ENCODE measurements at places on chromosomes 16 and 17.

GRCh38 chr17:29958947-29959657 is 17.7 kb downstream of the EFCAB5 start:
- no peak for DNase-seq

- DNase-seq = no peak
Observed at GRCh38 chr17:8467527-8467926, 31.8 kb downstream of the NDEL1 start.

DNA sequence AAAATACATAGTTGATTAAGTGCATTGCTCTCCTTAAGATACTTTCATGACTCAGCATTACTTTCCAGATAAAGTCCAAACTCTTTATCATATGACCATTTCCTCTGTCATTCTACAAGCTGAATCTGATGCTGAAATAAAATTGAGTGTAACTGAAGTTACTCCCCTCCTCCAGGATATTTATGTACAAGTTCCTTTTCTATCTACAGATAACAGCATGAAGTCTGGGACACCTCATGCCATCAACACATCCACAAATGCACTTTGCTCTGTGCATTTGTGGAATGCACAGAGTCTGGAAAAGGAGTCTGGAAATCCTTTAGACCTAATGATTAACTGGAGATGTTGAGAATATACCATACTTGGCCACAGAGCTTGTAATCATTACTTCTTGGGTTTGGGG is 60.5 kb downstream of the ACSM2B start:
- DNase-seq = no peak

DNA sequence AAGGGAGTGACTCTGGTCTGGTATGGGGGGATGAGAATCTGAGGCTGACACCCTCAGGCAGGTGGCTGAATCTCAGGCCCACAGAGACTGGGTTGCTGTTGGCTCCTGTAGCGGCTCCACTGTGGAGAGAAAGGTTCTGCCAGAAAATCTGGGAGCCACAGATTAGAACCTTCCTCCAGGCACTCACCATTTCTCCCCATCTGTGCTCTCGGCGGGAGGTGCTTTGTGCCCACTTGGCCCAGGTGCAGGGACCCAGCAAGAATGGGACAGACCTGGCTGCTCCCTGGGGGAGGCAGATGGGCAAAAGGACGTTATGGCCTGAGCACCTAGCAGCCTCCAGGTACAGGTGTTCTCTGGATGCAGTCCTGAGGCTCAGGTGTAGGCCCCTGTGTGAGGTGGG is 20.1 kb downstream of the RAB11FIP3 start:
- no peak for DNase-seq

- DNase-seq = no peak
Observed at GRCh38 chr16:2091547-2092255, 43.9 kb downstream of the TSC2 start.

DNA sequence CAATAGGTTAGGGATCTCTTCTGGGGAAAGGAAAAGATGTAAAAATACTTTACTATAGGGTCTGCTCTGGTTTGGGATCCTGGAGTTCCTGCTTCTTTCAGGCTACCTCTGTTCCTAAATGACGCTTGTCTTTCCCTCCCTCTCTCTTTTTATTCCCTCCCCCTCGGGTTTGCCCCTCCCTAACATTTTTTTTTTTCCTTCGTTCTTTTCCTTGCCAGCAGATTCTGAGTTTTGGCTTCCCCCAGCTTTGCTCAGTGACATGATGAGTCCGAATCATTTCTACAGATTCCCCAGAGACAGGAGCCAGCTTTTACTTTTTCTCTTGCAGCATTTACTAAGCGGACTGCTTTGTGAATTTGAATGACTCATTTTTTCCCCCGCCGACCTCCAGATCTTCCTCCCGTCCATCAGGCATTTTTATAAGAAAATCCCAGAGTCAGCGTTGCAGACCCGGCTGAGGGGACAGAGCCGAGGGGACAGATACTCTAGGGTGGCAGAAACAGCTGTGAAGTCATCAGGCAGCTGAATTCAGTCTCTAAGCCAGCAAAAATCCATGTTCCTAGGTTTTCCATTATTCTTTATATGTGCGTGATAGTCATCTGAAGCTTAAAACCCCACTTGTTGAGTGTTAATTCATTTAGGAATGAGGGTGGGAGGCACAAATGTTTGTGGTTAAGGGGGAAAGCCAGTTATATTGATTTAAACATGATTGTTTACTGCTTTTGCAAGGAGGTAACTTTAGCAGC is at the start of gene TMEM100:
TSS of gene TMEM100 (minus strand) at position 123 of the 746 bp plus-strand sequence. CDS start 1,794 bp downstream, outside the sequence.
- no peak for DNase-seq

DNA sequence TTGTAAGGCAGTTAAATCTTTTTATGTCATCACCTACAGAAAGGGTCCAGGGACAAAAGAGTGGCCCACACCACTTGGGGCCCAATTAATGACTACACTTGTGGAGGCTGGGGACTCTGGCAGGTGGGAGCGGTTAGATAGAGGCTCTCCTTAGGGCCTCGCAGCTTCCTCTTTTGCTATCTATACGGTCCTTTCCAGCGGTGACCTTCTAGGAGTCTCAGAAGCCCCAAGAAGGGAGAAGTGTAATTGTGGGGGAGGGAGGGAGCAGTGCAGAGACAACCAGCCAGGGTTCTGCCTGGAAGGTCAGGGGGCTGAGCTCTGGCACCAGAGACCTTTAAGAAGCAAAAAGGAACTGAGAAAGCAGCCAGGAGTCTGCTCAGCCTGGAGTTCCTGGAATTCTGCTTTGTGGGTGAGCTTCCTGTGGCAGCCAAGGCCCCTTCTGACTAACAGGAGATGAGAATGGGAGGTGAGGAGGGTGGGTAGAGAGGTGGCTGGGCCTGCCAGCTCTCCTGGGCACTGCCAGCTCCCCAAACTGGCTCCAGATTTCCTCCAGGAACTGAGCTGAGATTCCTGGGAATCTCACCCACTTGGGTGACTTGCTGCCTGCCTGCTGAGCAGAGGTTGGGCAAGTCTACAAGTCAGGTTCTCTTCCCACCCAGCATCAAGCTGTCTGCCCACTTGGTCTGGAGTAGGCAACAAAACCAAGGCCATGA is 16.3 kb upstream of the MAP3K14 start:
- no peak for DNase-seq

DNA sequence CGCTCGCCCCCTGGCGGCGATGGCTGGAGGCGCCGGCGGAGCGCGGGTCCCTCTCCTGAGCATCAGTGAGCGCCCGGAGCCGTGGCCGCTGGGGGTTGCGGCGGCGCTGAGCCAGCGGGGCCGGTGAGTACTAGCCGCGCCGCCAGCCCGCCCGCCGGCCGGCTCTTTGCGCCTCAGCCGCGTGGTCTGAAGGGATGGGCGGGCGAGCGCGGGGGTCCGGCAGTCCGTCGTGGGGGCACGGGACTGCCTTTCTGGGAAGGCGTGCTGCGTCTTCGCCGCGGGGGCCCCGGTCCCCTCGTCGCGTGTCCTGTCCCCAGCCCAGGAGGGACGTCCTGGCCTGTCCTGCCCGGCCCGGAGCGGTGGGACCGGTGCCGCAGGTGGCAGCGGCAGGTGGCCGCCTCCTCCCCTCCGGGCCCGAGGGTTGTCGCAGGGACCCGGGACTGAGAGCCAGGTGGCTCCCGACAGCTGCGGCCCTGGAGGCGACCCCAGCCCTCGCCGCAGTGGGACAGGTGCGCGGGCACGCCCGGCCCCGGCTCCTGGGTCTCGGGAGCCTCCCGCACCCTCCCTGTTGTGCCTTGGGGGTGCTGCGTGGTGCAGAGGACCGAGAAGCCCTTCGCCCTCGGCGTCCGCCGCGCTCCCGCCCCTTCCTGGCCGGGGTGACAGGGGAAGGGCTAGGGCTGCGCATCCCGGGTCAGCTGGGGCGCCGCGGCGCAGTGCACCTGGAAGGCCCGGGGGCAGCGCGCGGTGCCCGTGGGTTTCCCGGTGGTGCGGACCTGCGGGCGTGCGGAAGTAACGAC is at the start of gene SPECC1:
TSS of gene SPECC1 (plus strand) at position 58 of the 797 bp plus-strand sequence. CDS start 87,293 bp downstream, outside the sequence.
- DNase-seq = peak; percentile 68

GRCh38 chr17:61389670-61390478 is 9.8 kb upstream of the TBX2 start:
- no peak for DNase-seq

DNA sequence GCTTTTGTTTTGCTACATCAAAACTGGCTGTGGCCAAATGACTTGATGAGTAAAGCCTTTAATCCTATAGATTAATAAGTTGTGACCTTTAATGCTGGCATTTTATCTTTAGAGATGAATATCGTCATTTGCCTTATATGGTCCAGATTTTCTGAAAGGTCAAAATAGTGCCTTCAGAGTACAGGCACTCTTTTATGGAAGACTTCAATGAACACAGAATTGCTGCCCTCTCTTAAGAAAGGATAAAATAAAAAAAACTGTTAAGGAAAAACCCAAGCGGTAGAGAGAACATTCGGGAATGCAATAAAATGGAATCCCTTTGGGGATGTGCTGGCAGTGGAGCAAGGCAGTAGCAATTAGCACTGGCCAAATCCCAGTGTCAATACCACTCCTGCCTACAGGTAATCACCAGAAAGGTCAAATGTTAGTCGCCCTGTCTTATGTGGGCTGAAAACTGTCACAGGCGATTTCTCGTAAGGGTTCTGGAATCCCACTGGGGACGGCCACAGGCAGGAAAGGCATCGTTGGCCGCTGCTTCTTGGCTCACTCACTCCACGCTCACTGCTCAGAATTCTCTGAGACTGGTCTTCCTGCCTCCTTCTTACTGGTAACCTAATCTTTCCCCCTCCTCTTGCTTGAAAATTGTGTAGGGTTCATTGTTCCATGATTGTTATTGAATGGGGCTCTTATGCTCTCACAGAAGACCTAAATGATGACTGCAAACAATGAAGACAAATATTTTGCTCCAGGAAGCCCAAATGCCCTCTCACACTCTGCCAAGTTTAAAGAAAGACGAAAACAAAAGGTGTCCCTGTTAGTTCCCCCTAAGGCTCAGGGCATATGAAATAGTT is 45.4 kb upstream of the HSBP1 start:
- no peak for DNase-seq

- no peak for DNase-seq
Observed at GRCh38 chr16:2948807-2949704, 15.0 kb upstream of the KREMEN2 start.

DNA sequence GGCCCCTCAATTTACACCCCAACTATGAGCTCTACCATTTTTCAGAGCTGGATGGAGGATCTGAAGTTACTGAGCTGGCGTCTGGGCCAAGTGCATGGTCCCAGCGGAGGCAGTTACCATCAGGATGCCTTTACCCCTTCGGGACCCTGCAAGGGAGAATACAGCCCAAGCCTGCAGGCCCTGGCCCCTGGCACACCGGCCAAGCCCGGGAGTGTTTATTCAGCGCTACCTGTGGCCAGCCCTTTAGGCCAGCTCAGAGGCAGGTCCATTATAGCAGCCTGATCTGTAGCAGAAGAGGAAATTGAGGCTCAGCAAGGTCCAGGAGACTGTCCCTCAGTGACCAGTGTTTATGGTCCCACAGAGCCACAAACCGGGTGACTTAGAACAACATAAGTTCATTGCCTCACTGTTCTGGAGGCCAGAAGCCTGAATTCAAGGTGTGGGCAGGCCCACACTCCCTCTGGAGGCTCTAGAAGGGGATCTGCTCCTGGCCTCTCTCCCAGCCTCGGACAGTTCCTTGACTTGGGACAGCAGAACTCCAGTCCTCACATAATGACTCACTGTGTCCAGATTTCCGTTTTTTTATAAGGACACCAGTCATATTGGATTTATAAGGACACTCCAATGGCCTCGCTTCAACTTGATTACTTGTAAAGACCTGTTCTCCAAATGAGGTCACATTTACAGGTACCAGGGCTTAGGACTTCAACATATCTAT is 8.8 kb downstream of the SEC14L5 start:
- DNase-seq = no peak

- DNase-seq = no peak
Observed at GRCh38 chr17:15289285-15290183, 24.4 kb upstream of the PMP22 start.

- DNase-seq = no peak
Observed at GRCh38 chr17:44197980-44198720, 1.5 kb downstream of the ATXN7L3 start.

DNA sequence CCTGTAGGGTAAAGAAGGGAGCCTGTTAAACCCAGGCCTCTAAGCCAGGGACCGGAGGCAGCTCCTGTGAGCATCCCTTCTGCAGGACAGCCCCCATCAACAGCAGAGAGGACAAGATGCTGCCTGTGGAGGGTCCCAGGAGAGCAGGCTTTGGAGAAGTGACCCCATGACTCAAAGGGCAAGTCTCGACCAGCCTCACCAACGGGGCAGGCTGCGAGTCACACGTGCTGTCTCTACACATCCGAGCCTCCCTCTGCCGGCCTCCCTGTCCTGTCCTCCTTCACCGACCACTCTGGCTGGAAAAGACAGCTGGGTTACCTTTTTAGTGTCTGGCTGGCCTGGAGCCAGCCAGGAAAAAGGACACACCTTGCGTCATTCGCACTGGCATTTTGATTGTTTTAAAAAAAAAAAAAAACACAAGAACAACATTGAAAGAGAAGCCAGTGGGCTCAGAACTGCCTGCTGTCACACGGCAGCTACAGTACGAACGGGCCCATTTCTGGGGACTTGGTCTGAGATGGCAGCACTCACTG is 74.5 kb upstream of the RCVRN start:
- no peak for DNase-seq

- no peak for DNase-seq
Observed at GRCh38 chr16:30485818-30486436, 13.4 kb downstream of the ITGAL start.

- no peak for DNase-seq
Observed at GRCh38 chr17:9242983-9243382, 221.7 kb downstream of the NTN1 start.

DNA sequence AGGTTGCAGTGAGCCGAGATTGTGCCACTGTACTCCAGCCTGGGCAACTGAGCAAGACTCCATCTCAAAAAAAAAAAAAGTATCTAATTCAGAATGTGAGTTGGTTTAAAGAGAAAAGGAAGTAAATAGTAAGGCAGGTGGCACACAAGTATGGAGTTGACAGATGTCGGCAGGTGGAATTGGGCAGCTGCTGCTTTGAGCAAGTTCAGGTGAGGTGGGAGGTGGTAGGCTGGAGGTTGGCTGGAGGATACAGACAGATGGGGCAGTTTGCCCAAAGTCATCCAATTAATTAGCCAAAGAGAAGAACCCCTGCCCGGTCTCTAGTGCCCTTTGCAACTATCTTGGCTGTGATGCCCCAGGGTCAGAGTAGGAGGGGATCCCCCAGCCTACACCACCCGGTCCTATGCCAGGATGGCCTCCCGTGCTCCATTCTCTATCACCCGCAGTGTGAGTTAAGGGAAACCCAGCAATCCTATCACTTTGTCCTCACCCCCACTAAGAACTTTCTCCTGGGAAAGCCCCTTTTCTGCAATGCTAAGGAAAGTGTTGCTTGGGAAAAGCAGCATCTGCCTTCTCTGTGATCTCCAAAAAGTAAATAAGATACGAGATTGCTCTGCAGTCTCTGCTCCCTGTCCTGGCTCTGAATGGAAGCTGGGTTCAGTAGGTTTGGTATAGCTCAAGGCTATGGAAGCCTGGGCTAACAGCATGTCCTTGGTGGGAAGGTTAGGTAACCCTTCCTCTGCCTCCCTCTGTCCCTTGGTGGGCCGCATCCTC is 32.2 kb downstream of the SLC12A3 start:
- DNase-seq = no peak

Measured in NCI-H1694 (cell line).